ENCODE measurements at places on chromosomes 5 and 9.

DNA sequence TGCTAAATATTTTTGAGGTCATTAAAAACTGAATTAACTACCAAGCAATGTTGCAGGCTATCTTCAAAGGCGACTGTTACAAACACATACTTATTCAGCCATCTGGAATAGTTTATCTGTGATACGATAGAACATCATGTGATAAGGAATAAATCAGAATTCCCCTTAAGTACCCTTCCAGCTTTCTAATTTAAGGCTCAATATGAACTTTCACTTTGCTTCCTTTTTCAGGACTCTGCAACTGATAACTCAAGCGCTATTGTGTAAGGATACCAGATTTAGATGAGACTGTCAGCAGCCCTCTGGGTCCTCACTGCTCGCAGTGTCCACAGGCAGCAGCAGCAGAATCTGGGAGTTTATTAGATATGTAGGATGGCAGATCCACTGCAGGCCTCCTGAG, 416.3 kb downstream of the SPATA31D1 start:
- no peak for DNase-seq

- DNase-seq: no peak
Observed at GRCh38 chr9:91756510-91756780, 193.6 kb downstream of the ROR2 start.

DNA sequence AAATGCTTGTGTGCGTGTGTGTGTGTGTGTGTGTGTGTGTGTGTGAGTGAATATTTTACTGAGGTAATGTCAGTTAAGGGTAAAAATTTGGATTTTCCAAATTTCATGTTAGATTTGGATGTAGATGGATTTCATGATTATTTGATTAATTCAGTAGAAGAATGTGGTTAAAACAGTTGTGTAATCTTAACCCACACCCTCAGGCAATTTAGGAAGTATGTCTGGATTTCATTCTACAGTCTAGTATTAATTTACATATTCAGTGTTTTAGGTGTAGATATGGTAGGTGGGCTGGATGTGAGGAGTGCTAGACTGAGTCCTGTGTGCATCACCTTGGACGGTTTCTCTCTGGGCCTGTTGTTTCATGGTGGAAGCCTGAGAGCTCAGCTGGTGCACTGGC, 99.1 kb upstream of the CKMT2 start:
- DNase-seq: no peak

DNA sequence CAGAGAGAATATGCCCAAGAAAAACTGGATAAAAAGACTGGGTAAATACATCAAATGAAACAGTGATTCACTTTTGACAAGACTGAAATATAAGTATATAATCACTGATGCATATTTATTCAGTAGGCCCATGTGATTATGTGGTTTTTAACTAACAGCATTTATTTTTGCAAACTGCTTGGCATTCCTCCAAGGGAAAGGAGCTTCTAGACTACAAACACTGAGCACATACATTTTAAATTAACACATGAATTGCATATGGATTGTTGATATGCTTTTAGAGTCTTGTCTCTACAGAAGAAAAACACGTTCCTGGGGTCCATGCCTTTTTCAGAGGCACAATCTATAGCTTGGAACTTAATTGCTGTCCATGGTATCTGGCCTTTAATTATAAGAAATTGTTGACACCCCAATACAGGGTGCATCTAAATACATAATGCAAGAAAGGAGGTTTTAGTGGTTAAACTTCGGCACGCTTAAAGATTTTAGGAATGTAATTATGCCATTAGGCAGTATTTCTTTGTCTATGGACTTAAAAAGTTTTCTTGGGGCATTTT, 6.9 kb upstream of the MEIKIN start:
- DNase-seq: peak; percentile 60

DNA sequence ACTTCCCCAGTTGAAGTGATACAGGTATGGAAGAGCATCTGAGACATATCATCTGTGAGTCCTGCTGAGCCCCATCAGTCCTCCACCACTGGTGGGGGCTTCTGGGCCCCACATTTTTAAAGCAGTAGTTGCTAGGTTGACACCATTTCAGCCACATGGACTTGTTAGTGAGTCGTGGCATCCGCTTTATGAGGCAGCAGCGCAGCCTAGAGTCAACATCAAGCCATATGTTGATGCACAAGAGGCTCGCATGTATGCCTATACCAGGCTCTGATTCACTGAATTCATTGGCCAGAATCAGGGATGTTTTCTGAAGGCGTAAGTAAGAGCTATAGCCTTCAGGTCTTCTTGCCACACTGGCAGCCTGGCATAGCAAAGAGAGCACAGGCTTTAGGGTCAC, 26.8 kb downstream of the ZNF346 start:
- no peak for DNase-seq

DNA sequence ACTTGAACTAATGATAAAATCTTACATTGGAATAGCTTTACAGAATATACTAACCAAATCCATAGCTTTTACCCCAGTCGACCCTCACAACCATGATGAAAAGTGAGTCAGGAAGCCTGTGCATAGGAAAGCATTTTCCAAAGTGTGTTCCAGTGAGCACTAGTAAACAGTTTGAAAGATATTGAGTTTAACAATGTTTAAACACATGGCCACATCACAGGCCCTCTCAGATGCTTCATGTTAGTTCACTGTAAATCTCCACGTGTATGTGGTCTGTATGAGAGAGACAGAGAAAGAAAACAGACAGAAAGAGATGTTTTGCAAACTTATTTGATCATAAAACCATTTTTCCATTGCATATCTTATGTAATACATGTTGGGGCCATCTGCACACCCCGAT, 27.0 kb downstream of the PRUNE2 start:
- DNase-seq: no peak

- peak; percentile 35 for DNase-seq
Observed at GRCh38 chr9:89606049-89606623, 1.3 kb downstream of the GADD45G start.

- no peak for DNase-seq
Observed at GRCh38 chr5:135313946-135314345, 85.1 kb downstream of the MACROH2A1 start.

DNA sequence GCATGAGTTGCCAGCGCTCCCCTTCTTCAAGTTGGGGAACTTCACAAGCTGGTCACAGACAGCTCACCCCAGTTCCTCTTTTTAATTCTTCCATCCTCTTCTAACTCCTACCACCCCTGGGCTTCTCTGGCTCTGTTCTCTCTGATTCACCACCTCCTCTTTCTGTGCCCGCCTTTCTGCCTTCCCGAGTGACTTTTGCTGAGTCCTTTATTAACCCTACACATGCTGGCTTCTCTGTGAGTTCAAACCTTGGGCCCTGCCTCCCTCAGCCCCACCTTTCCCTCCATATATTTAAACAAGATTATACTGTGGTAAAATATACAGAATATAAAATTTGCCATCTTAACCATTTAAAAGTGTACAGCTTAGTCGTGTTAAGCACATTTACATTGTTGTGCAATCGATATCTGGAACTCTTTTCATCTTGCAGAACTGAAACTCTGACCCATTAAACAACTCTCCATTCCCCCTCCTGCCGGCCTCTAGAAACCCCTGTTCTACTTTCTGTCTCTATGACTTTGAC, 32.0 kb downstream of the SLC46A2 start:
- DNase-seq: no peak

DNA sequence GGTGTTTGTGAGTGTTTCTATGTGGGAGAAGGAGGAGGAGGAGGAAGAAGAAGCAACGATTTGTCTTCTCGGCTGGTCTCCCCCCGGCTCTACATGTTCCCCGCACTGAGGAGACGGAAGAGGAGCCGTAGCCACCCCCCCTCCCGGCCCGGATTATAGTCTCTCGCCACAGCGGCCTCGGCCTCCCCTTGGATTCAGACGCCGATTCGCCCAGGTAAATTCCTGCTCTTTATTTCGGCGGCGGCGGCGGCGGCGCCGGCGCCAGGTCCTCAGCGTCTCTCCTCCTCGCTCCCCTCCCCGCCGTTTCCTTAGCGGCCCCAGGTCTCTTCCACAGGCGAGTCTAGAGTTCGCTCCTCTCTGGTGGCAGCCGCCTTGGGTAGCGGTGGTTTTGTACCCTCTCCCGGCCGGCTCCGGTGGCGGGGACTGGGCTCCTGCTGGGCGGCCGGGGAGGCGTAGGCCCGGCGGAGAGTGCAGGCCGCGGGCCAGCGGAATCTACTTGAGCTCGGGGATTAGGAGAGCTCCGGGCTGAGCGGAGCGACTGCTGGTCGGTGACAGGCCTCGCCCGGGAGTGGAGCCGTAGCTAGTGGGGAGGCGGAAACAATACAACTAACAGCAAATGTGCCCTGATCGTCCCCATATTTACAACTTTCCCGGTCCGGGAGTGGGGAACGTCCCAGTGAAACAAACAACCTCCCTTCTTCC, 547 bp downstream of the NIPBL start:
- peak; percentile 80 for DNase-seq

GRCh38 chr9:37374892-37375291, 47.6 kb upstream of the GRHPR start:
- DNase-seq: no peak

DNA sequence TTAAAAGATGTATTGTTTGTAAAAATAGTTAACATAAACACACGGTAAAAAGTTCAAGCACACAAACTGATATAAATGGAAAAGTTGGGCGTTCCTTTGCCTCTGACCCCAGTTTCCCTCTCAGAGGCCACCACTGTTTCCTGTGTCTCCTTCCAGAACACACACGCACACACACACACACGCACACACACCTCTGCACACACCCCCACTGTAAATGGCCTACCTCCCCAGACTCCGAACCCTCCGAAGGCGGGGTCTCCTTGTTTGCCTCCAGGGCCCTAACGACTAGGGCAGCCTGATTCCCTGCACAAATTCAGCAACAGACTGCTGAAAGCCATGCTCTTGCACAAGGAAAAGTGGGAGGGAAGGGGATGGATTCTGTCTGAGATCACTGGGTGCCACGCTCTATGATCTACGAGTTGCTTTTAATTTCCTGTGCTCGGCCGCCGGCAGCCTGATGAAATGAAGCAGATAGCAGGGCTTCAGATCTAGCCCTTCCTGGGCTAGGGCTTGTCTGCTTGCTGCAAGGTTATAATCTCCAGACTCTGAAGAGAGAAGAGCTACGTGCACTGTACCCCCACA, 184.0 kb upstream of the IL12B start:
- DNase-seq: no peak

GRCh38 chr5:150186897-150187296, 3.0 kb upstream of the SLC6A7 start:
- no peak for DNase-seq

GRCh38 chr5:143593723-143594122, 190.2 kb upstream of the NR3C1 start:
- DNase-seq: no peak

GRCh38 chr5:1755321-1755949, 44.2 kb downstream of the MRPL36 start:
- DNase-seq: no peak
